ENCODE measurements at places on chromosomes 13 and 19. TPM values are rescaled to one million over a fixed set of nuclear protein-coding genes. Genes with fewer than 3 reads are reported as not detected.

DNA sequence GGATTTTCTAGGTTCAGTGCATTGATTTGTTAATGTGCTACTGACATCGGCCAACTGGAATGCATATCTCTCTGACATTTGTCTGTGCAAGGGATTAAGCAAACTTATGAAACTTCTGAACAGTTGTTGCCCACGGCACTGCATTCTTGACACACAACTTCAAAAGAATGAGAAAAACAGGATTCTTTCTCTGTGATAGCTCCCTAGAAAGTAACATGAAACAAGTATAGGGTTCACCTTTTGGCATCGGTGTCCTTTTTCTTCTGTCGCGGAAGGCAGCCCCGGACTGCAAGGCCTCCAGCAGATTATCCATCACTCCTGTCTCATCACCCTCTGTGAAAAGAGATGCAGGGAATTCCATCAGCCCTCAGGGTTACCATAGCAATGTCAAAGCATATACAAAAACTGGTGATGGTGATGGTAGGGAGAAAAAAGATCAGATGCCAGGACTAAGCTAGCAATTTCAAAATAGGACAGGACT is 389.2 kb downstream of the DIAPH3 start:
- peak overlapping the region; percentile 62 for H3K27ac ChIP-seq
- peak; percentile 82 for DNase-seq
- no peaks in the 10 kb centered on the region for H3K36me3 ChIP-seq
- H3K4me3 ChIP-seq: no peak overlapping the region
- peaks cover 4% of the 10 kb centered on the region for H3K4me1 ChIP-seq
- no peaks in the 10 kb centered on the region for H3K27me3 ChIP-seq

DNA sequence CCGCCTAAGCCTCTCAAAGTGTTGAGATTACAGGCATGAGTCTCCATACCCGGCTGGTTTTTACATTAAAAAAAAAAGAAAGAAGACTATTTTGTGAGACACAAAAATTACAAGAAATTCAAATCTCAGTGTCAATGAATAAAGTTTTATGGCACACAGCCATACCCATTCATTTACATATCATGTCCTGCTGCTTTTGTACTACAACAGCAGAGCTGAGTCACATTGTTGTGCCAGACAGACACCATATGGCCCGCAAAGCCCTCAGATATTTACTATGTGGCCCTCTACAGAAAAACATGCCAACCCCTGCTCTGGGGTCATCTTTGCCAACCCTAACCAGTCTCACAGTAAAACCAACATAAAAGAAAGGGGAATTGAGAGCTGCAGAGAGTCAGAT is 5.3 kb downstream of the SMIM7 start:
- no peak for DNase-seq
- H3K27ac ChIP-seq: no peak overlapping the region
- peaks cover 13% of the 10 kb centered on the region for H3K4me1 ChIP-seq
- H3K27me3 ChIP-seq: no peaks in the 10 kb centered on the region

GRCh38 chr13:88919970-88920628 is 1248.9 kb downstream of the SLITRK5 start:
- H3K27me3 ChIP-seq: no peaks in the 10 kb centered on the region
- DNase-seq: no peak
- no peak overlapping the region for H3K27ac ChIP-seq
- no peak overlapping the region for H3K4me3 ChIP-seq

- peaks cover 51% of the 10 kb centered on the region for H3K36me3 ChIP-seq
- no peak for DNase-seq
- no peak overlapping the region for H3K4me3 ChIP-seq
- H3K4me1 ChIP-seq: peaks cover 21% of the 10 kb centered on the region
Observed at GRCh38 chr19:10001899-10002298, 8.4 kb downstream of the COL5A3 start.

DNA sequence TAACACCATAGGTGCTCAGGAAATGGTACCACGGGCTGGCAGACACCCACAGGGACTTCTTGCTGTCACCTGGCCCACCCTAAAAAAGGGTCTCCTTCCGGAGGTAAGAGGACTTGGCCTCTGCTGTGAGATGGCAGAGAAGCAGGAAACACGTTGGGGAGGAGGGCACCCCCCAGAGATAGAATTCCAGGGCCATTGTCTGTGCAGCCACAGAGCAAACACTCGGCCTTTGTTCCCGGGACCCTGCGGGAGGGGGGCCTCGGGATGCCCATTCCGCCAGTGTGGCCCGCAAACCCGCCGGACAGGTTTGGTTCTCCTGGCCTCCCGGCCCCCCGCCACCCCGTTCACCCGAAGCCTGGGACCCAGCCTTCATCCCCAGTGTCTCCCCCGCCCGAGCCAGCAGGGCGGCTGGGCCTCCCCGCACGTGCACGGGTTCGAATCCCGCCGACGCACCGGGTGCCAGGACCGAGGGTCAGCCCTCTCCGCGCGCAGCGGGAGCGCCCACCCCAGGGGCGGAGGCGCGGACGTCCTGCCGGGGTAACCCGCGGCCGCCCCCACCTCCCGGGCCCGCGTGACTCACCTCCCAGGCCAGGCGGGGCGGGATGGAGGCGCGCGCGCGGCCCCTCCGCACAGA is 714 bp downstream of the PLPP2 start:
- peaks cover 70% of the 10 kb centered on the region for H3K27me3 ChIP-seq
- H3K36me3 ChIP-seq: no peaks in the 10 kb centered on the region
- H3K27ac ChIP-seq: no peak overlapping the region
- H3K4me3 ChIP-seq: no peak overlapping the region

The HSPB6 gene
- 466 TPM for polyA plus RNA-seq

The NPAS1 gene
- polyA plus RNA-seq: 1.1 TPM

GRCh38 chr13:113616991-113617749 is 32.6 kb downstream of the TFDP1 start:
- peaks cover 7% of the 10 kb centered on the region for H3K36me3 ChIP-seq
- H3K4me1 ChIP-seq: peaks cover 9% of the 10 kb centered on the region
- H3K27ac ChIP-seq: no peak overlapping the region
- DNase-seq: peak; percentile 16
- H3K27me3 ChIP-seq: no peaks in the 10 kb centered on the region
- H3K4me3 ChIP-seq: no peak overlapping the region

DNA sequence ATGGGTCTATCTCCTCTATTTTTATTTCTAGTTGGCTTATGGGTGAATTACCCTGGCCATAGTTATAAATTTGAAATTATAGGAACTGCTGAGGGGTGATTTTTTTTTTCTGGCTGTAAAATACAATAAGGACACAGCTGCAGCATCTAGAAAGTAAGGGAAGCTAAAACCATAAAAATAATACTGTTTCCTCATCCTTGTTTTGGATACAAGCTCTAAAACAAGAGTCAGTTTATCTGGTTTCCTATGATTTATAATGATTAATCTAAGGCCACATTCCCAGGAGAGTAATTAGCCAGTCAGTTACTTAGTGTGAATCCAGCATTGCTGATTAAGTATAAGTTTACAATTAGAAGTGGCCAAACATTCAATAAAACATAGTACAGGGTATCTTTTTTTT is 219.1 kb upstream of the NBEA start:
- DNase-seq: peak; percentile 96
- H3K36me3 ChIP-seq: no peaks in the 10 kb centered on the region
- H3K4me3 ChIP-seq: no peak overlapping the region

DNA sequence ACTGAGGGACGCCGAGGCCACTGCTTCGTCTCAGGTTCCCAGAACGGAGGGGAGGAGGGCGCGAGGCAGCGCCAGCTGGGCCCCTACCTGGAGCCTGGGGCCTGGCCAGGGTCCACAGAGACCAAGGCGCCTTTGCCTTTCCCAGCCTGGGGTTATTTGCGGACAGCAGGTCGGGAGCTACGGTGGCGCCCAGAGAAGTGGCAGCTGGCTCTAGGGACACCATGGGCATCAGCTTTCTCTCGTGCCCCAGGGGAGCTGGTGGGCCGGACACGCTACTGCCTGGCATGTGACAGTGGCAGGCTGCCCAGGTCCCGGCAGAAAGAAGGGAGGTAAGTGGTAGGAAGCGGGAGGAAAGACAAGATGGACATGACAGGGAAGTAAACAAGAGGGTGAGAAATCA is 19.0 kb downstream of the AKT2 start:
- peaks cover 39% of the 10 kb centered on the region for H3K36me3 ChIP-seq
- peaks cover 51% of the 10 kb centered on the region for H3K4me1 ChIP-seq
- peak; percentile 69 for DNase-seq
- H3K27me3 ChIP-seq: no peaks in the 10 kb centered on the region
- H3K27ac ChIP-seq: peak overlapping the region; percentile 83

The LRP3 gene
- 31.1 TPM for polyA plus RNA-seq

The CLIP3 gene
- polyA plus RNA-seq: 21.7 TPM

- H3K27ac ChIP-seq: no peak overlapping the region
- peaks cover 13% of the 10 kb centered on the region for H3K4me1 ChIP-seq
- DNase-seq: no peak
- no peaks in the 10 kb centered on the region for H3K36me3 ChIP-seq
Observed at GRCh38 chr19:10615429-10616023, 9.8 kb upstream of the SLC44A2 start.

DNA sequence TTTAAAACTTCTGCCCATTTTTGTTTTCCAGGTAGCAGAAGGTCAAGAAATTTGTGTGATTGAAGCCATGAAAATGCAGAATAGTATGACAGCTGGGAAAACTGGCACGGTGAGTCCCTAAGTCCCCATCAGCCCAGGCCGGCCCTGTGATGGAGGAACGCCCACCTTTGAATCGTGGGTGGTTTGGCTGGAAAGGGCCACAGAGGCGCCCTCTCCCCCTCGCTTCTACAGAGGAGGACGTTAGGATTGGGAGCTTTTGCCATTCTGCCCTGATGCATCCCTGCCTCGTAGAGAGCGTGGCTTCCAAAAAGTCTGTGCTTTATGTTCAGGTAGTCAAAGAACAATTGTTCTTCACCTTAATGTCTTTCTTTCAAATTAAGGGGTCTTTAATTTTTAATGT is 60.9 kb downstream of the GGACT start:
- DNase-seq: no peak
- no peaks in the 10 kb centered on the region for H3K27me3 ChIP-seq
- peaks cover 3% of the 10 kb centered on the region for H3K4me1 ChIP-seq
- no peak overlapping the region for H3K4me3 ChIP-seq
- peaks cover 37% of the 10 kb centered on the region for H3K36me3 ChIP-seq

The ERICH4 gene
- not detected for polyA plus RNA-seq

The SIGLECL1 gene
- not detected for polyA plus RNA-seq

DNA sequence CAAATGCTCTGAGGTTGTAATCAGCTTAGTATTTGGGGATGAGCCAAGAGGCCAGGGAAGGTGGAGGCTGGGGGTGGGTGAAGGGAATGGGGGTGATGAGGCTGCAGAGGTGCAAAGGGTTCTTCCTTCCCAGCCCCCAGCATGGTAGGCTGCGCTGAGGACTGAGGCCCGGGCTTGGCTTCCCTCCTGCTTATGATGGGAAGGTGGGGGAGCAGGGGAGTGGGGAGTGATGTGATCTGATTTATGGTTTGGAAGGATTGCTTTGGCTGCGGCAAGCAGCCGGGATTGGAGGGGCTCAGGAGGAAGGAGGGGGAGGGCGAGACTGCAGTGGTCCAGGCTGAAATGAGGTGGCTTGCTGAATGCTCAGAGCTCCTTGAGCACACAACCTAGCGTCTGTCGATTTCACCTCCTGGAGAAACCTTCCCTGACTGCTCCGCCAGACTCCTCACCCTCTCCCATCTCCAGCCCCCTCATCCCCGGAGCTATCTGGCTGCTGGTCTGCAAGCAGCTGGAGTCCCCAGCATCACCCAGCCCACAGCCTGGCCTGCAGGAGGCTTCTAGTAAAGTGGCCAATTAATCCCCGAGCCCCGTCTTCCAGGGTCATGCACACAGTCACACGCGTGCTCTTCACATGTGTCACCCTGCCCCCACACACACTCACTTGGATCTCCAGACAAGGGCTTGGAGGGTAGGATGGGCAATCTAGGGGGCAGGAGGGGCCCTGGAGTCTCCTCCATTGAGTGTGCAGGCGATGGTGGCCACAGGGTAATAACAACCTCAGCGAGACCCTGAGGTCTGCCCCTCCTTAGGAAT is 757 bp upstream of the CLEC11A start:
- peaks cover 64% of the 10 kb centered on the region for H3K4me1 ChIP-seq
- peaks cover 9% of the 10 kb centered on the region for H3K36me3 ChIP-seq
- H3K27ac ChIP-seq: peak overlapping the region; percentile 93
- H3K4me3 ChIP-seq: peak overlapping the region; percentile 63

- no peak for DNase-seq
- no peak overlapping the region for H3K4me3 ChIP-seq
- no peaks in the 10 kb centered on the region for H3K27me3 ChIP-seq
- no peaks in the 10 kb centered on the region for H3K36me3 ChIP-seq
- H3K27ac ChIP-seq: no peak overlapping the region
Observed at GRCh38 chr13:62431852-62432251, 1016.2 kb upstream of the PCDH20 start.

The ZNF433 gene
- 4.4 TPM for polyA plus RNA-seq

DNA sequence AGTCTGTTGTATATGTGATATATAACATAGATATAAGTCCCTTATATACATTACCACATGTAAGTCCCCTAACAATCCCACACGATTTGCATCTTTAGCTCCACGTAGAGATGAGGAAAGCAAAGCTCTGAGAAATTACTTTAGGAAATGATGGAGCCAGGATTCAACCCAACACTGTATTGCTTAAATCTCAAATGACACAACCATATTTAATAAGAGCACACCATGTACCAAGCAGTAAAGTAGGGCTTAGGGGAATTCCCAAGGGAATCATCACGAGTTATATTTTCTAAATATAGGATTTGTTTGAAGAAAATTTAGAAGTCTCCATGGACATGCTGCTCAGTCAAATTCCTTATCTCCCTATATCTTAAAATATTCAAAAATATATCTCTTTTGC is 61.3 kb upstream of the POMP start:
- H3K4me3 ChIP-seq: no peak overlapping the region
- DNase-seq: no peak
- no peaks in the 10 kb centered on the region for H3K4me1 ChIP-seq
- no peaks in the 10 kb centered on the region for H3K27me3 ChIP-seq

The SELENOV gene
- polyA plus RNA-seq: 0.28 TPM

The TNNT1 gene
- polyA plus RNA-seq: 597 TPM

GRCh38 chr13:59043016-59043415 is 1120.7 kb downstream of the DIAPH3 start:
- no peaks in the 10 kb centered on the region for H3K27me3 ChIP-seq
- H3K27ac ChIP-seq: no peak overlapping the region
- H3K4me1 ChIP-seq: no peaks in the 10 kb centered on the region
- H3K4me3 ChIP-seq: no peak overlapping the region
- no peak for DNase-seq

The AP2A1 gene
- 65.5 TPM for polyA plus RNA-seq

The TMEM238 gene
- polyA plus RNA-seq: 0.28 TPM

The IL11 gene
- 0.36 TPM for polyA plus RNA-seq

- no peak overlapping the region for H3K4me3 ChIP-seq
- H3K4me1 ChIP-seq: no peaks in the 10 kb centered on the region
- H3K27ac ChIP-seq: no peak overlapping the region
- no peaks in the 10 kb centered on the region for H3K36me3 ChIP-seq
Observed at GRCh38 chr19:53927739-53928138, 18.7 kb downstream of the CACNG7 start.

DNA sequence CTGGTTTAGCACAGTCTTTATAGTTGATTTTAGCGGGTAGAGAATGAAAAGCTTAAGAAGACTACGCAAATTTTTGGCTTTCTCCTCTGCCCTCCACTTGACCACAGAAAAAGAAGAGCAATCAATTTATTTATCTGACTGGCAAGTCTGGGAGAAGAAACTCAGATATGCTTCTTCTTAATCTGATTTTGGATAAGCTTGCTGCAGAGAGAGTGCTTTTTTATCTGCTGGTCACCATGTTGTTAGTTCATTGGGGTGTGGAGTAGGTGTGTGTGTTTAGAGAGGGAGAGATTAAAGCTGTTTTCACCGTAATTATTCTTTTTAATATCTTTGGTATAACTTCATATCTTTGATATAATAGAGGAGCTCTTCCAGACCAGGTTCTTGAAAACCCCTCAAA is 471.4 kb upstream of the SLC10A2 start:
- H3K36me3 ChIP-seq: no peaks in the 10 kb centered on the region
- H3K4me3 ChIP-seq: no peak overlapping the region
- no peak for DNase-seq
- no peak overlapping the region for H3K27ac ChIP-seq

Data from muscle of leg (tissue), 16 donors.